ENCODE measurements at places on chromosomes 2 and 18.

GRCh38 chr2:143994961-143995360 lies 525.0 kb downstream of the ZEB2 start:
- DNase-seq: no peak

DNA sequence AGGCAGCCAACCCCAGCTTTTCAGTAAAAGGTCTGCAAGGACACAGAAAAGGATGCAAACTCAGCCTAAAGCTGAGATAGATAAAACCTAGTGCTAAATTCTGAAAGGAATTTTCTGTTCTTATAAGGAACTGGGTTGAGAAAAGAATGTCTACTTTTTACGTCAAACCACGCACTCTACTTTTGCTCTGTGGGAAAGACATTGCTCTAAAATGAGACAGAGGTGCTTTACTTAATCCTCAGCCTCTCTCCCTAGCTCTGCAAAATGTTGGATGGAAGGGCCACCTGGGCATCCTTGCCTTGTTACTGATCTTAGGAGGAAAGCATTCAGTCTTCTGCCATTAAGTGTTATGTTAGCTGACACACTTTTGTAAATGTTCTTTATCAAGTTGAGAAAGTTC lies 72.1 kb upstream of the LINC00305 start:
- no peak for DNase-seq

- no peak for DNase-seq
Observed at GRCh38 chr2:216918088-216918680, 58.3 kb upstream of the TNP1 start.

GRCh38 chr2:163713534-163714311 lies 22.1 kb downstream of the FIGN start:
- no peak for DNase-seq

GRCh38 chr2:156999661-157000060 lies 257.8 kb upstream of the GALNT5 start:
- no peak for DNase-seq

DNA sequence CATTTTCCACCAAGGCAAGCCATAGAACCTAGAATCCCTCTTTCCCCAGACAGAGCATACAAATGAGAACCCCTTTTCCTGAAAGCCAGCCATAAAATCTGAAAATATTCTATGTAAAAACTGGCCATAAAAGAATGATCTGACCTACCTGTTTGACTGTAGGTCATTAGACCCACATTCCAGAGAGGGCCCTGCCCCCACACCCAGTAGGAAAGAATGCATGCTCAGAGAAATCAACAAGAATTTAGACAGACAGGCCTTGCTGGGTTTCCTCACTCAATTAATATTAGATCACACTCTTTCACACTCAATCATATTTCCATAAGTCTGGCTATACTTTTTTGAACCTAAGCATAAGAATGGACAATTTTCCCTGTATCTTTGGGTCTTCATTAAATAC lies 929.5 kb downstream of the ERBB4 start:
- DNase-seq: peak; percentile 30
